ENCODE measurements at places on chromosomes 13 and 19. TPM values are rescaled to one million over a fixed set of nuclear protein-coding genes. Genes with fewer than 3 reads are reported as not detected.

GRCh38 chr13:27130979-27131623 is 40.5 kb downstream of the USP12 start:
- peak; percentile 72 for DNase-seq

The FLT3LG gene
- total RNA-seq, result 2.9 TPM

The NPHS1 gene
- total RNA-seq, result not detected

- no peak for DNase-seq
These were observed 1394.2 kb upstream of the ATXN8OS start for GRCh38 chr13:68713394-68713793.

The PNMA8B gene
- total RNA-seq, result 1.8 TPM

The CEACAM3 gene
- 4.3 TPM for total RNA-seq

All from lung (tissue), 17 donors.